CD4-positive, alpha-beta T cell treated with Interleukin-4 for 4 hours (primary cell): ENCODE measurements at places on chromosomes 1 and 21.

GRCh38 chr1:202982715-202983430, 15.8 kb upstream of the CYB5R1 start:
- DNase-seq, result no peak

GRCh38 chr1:62103846-62104245, 90.8 kb upstream of the L1TD1 start:
- DNase-seq, result no peak

GRCh38 chr21:41610042-41610839, 102.3 kb upstream of the TMPRSS2 start:
- no peak for DNase-seq

DNA sequence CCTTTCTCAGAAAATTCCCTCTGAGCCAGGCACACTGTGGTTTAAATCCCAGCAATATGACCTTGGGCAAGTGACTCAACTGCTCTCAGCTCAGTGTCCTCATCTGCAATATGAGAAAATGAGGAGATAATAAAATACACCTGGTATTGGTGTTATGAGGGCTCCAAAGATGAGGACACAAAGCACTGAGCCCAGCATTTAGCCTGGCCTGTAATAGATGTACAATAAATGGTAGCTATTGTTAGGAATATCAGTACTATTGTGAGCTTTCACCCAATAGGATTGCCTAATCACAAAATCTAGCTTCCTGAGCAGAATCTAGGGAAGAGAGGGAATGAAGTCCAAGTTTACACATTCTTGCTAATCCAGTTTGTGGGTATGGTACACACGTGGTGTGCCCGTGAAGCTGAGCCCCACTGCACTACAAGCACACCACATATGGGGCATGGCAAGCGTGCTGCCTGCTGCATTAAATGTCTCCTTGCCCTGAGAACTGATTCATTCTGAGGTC, 24.3 kb upstream of the SLC30A1 start:
- DNase-seq, result no peak

- DNase-seq, result no peak
Observed at GRCh38 chr1:41700986-41701535, 216.6 kb upstream of the EDN2 start.
